ENCODE measurements at places on chromosomes 7 and 10. TPM values are rescaled to one million over a fixed set of nuclear protein-coding genes. Genes with fewer than 3 reads are reported as not detected.

- DNase-seq = no peak
Observed at GRCh38 chr10:15223174-15223573, 54.7 kb upstream of the NMT2 start.

DNA sequence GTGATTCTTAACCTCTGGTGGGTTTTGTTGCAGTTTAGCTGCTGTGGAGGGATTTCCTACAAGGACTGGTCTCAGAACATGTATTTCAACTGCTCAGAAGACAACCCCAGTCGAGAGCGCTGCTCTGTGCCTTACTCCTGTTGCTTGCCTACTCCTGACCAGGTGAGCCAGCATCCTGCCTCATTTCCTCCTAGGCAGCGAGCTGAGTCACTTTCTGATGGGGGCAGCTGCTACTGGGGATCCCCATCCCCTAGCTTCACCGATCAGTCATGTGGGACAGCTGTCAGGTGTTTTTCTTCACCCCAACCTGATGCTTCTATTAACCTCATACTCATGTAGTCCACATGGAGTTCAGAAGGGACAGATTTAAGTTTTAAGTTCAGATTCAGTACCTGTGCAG, 21.7 kb upstream of the SMO start:
- no peak for DNase-seq

- DNase-seq = no peak
Observed at GRCh38 chr10:131698232-131698631, 202.6 kb upstream of the PPP2R2D start.

ANKRD61 gene
- total RNA-seq = not detected

ITGA8 gene
- total RNA-seq = 0.75 TPM

EPO gene
- total RNA-seq = not detected
